ENCODE measurements at places on chromosomes 4 and X.

DNA sequence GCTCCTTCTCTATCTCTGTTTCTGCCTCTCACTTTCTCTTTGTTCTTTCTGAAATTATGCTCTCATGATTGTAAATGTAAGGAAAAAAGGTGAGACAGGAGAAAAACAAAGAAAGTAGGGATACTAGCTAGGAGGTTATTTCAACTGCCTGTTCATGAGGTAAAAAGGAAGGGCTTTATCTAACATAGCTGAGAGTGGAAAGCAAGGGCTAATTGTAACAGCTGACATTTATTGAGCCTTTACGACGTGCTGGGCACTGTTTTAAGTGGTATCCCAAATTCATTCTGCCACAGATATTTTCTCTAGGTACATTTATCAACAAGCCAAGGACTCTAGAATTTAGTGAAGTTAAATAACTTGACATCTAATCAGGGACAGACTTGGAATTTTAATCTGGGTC lies 133.1 kb upstream of the GNPDA2 start:
- DNase-seq: no peak

DNA sequence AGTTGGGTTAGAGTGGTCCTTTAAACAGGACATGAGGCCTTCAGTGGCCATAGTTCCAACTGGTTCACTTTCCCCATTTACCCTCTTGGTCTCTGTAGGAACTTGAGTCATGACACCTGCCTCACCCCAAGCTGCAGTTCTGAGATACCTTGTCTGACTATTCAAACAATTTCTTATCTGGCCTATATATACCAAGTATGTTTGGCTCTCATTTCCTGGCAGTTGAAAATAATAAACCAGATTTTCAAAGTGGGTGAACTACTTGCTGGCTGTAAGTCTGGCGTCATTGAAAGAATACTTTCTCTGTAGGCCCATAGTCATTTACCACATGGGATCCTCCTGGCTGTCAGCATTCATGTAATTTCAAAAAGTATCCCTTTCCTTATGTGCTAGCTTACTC lies 228.8 kb downstream of the SHROOM3 start:
- no peak for DNase-seq

DNA sequence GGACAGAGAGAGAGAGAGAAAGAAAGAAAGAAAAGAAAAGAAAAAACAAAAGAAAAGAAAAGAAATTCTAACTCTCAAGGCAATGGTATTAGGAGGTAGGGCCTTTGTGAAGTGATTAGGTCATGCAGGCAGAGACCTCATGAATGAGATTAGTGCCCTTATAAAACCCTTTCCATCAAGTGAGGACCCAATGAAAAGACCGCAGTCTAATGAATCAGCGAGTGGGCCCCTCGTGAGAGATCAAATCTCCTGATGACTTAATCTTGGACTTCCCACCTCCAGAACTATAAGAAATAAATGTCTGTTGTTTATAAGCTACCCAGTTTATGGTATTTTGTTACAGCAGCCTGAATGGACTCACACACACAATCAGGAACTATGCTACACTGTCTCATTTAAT lies 16.9 kb downstream of the AASDH start:
- DNase-seq: no peak

DNA sequence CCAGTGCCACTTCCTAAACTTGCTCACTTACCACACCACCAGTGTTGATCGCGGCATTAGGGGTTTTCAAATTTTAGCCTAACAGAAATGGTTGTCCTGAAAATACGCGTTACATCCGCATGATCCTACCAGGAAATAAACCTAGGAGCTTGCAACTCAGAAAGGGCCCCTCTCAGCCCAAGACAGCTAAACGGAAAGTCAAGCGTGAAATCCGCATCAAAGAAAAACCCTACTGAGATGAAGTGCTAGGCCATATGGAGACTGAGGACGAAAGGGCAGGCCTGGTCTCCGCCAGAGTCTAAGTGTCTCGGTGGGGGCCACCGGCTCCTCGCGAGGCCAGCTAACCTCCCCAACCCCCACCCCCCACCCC lies 626 bp downstream of the YTHDC1 start:
- DNase-seq: no peak

- DNase-seq: no peak
Measured at GRCh38 chr4:129264008-129264657, 168.2 kb downstream of the C4orf33 start.
